ENCODE measurements at places on chromosomes 3 and 15. TPM values are rescaled to one million over a fixed set of nuclear protein-coding genes. Genes with fewer than 3 reads are reported as not detected.

PLA2G4D gene
- not detected for total RNA-seq

PRSS50 gene
- 1.4 TPM for total RNA-seq

SPINK8 gene
- not detected for total RNA-seq

ZNF621 gene
- total RNA-seq, result 13.6 TPM

TIGIT gene
- not detected for total RNA-seq

SLC28A2 gene
- not detected for total RNA-seq

TNIK gene
- 49.2 TPM for total RNA-seq

AP3B2 gene
- total RNA-seq, result 19.2 TPM

AHSG gene
- total RNA-seq, result not detected

RAB6B gene
- total RNA-seq, result 3.9 TPM

TMEM45A gene
- 7.0 TPM for total RNA-seq

COL6A5 gene
- total RNA-seq, result 0.03 TPM

SLC24A5 gene
- total RNA-seq, result not detected

PLA2G4E gene
- not detected for total RNA-seq

GASK1A gene
- 11.1 TPM for total RNA-seq

RPP25 gene
- total RNA-seq, result 18.8 TPM

ZNF860 gene
- total RNA-seq, result 14.7 TPM

TGM5 gene
- not detected for total RNA-seq

ZCWPW2 gene
- total RNA-seq, result not detected

MITF gene
- total RNA-seq, result 1.9 TPM

CPNE9 gene
- total RNA-seq, result 7.8 TPM

IL16 gene
- not detected for total RNA-seq

RTP2 gene
- total RNA-seq, result not detected

SNTN gene
- not detected for total RNA-seq

SLC2A2 gene
- total RNA-seq, result not detected

HTR3E gene
- total RNA-seq, result not detected

PLCH1 gene
- total RNA-seq, result 24.4 TPM

ROBO1 gene
- total RNA-seq, result 78.3 TPM

ASB14 gene
- total RNA-seq, result not detected

CTXN2 gene
- total RNA-seq, result not detected

EPHB3 gene
- total RNA-seq, result 2.0 TPM

GOLGA6A gene
- total RNA-seq, result 2.1 TPM

MESP2 gene
- 0.16 TPM for total RNA-seq

TMEM266 gene
- total RNA-seq, result 2.8 TPM

TCAIM gene
- total RNA-seq, result 35.0 TPM

GRAMD1C gene
- total RNA-seq, result 3.3 TPM

SMAD6 gene
- total RNA-seq, result 11.9 TPM

FETUB gene
- total RNA-seq, result not detected

UNC13C gene
- 0.58 TPM for total RNA-seq

ARL6 gene
- 13.0 TPM for total RNA-seq

SYNM gene
- 3.5 TPM for total RNA-seq

TM6SF1 gene
- total RNA-seq, result 1.8 TPM

SKOR1 gene
- total RNA-seq, result 0.17 TPM

B3GALNT1 gene
- 8.3 TPM for total RNA-seq

MELTF gene
- total RNA-seq, result 5.4 TPM

MESP1 gene
- 0.21 TPM for total RNA-seq

WNT5A gene
- total RNA-seq, result 4.0 TPM

NRG4 gene
- not detected for total RNA-seq
